ENCODE measurements at places on chromosomes 7 and 10.

DNA sequence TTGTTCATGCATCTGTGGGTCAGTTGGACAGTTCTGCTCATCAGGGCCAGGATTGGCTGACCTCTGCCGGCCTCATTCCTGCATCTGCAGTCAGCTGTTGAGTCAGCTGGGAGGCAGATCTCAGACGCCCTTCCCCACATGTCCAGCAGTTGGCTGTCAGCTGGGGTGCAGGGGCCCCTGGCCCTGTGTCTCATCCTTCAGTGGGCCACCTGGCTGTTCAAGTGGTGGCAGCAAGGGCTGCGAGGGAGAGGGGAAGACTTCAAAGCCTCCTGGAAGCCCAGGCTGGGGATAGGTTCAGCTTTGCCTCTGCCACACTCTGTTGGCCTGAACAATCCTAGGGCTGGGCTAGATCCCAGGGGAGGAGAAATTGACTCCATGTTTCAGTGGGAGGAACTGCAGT lies 33.2 kb downstream of the TACR2 start:
- DNase-seq: peak; percentile 46

- no peak for DNase-seq
Measured at GRCh38 chr7:7932553-7932952, 36.0 kb upstream of the GLCCI1 start.

DNA sequence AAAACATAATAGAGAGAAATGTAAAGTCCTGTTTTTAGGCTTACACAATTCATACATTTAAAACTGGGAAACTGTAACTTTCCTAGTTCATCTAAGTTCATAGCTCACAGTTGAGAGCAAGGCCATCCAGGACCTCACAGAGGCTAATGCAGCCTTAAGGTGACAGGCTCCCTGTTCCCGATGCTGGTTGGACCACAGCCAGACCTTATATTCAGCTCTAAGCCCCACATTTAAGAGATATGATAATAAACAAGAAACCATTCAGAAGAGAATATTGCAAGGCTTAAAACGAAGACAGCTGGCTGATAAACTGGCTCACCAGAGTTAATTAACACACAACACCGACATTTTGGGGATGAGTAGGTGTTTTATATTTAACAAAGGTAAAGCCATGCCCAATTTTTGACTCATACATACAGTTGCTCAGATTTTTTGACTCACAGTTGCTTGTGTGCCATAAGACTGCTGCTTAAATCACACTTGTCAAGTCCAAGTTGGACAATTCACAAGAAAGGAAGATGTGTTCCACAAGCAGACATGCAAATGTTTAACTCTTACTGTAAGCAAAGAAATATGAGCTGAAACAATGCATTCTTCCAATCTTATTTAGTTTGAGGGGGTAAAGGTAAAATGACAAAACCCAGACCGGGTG lies 41.1 kb upstream of the TMEM213 start:
- DNase-seq: no peak

DNA sequence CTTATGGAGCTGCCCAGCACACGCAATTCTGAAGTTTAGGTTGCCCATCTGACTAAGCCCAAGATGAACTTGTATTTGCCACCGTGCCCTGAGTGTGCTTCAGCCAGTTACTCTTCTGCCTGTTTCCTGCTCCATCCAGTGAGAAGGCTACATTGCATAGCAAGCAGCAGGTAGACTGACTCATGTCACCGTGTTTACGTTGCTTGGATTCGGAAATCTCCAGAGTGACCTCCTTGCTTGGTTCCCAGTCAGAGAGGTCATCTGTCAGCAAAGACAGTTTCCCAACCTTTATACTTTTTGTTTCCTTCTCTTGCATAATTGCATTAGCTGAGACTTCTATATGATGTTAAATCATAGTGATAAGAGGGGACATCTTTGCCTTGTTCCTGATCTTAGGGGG lies 30.9 kb downstream of the NACAD start:
- no peak for DNase-seq

DNA sequence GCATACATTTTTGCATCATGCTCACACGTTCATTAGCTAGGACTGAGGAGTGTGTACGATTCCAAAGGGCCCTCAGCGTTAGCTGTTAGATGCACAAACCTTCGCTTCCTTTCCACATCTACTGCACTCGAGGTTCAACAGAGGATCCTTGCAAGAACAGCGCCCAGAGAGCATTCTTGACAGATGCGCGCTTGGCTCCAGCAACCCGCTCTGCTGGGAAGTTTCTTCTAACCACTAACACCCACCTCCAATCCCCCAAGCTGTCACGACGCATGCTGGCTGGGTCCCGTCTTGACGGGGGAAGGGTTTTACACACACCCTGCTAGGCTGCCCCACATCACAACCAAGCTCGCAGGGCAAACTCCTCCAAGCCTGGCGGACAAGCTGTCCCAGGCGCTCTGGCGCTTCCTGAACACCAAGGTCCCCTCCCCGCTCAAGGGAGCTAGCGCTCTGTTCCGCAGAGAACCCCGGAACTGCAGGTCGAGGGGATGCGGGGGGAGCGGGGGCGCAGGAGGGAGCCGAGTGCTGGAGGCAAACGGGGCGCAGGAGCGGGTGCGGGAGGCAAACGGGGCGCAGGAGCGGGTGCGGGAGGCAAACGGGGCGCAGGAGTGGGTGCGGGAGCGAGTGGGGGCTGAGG lies 653 bp upstream of the ADRB1 start:
- DNase-seq: peak; percentile 82

DNA sequence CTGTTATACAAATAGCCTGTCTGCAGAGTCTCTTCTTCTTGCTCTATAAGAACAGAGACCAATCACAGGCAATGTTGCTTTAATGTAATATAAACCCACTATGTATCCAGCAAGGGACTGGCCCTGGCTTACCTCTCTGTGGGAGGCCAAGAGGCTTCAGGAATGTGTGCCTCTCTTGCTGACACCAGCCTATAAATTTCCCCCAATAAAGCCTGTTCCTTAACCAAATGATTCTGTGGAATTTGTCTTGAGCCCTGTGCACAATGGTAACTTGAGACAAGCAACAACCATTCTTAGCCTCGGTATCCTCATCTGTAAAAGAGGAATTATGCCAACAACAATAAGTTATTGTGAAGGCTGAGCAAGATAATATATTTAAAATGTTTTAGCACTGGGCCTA lies 563.7 kb downstream of the GRM8 start:
- DNase-seq: peak; percentile 62

- DNase-seq: no peak
Measured at GRCh38 chr10:117663750-117664149, 121.2 kb downstream of the EMX2 start.

DNA sequence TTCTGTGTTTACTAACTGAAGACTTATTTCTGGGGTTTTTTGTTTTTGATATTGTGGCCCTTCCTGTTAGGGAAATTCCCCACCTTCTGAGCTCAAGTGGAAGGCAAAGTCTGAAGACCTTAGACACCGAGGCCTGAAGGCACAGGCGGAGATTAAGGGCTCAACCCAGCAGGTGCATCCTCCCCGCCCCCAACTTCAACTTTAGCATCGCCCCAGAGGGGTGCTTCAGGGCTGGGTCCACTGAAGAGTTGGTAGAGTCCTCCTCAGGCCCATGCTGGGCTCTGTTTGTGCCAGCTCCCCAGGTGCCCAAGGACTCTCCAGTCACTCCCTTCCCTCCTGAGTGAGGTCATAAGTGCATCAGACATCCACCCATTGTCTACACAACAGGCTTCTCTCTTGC lies 9.4 kb upstream of the PPIA start:
- no peak for DNase-seq

DNA sequence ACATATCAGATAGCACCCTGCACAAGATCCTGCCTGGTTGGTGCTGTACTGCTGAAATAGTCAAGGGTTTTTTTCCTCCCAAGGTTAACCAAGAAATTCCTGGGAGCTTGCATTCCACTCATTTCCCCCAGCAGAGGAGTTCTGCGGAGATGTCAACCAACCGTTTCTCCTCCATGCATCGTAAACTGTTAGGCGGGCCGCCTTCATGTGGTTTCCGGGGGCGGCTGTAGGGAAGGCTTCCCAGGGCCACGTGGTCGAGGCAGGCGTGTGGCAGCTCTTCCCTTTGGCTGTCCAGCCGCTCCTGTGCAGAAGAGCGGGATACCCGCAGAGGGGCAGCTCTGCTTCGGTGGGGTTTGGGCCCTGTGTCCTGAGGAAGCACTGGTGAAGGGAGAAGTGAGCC lies 113.7 kb downstream of the RGS10 start:
- DNase-seq: no peak

DNA sequence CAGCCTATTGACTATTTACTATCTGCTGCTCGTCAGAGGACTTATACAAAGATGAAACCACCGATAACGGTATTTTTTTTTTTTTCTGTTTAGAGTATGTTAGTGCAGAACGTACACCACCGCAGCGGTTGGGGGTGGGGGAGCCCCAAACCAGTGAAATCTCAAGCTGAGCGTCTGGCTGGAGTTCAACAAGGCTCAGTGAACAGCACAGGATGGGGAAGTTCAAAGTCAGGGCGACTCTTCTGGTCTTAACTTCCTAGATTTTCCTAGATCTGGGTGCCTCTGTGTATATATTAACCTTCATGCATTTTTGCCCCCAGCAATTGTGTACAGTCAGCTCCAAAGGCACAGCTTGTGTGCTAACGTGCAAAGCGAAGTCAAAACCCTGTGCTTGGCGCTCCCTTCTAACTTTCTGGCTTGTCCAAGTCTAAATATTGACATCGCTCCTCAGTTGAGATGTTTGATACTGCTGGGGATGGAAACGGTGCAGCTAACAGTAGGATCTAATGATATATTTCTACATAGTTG lies 1.1 kb downstream of the RHOBTB1 start:
- no peak for DNase-seq

- no peak for DNase-seq
Measured at GRCh38 chr7:85489498-85489897, 302.6 kb upstream of the SEMA3D start.

DNA sequence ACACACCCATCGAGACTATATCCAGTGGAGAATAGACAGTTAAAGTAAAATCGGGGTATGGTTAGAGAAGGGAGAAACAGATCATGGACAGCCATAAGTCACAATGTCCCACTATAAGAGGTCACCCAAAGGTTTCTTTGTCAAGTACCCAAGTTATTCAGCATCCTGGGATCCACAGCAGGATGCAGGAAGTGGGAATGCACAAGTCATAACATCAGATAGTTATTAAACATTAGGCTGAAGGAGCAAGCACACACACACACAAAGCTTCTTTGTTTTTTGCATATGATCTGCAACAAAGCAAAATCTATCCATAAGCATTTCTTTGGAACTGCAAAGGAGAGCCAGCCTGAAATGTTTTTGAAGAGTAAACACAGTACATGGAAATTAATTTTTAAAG lies 111.6 kb downstream of the NOC3L start:
- no peak for DNase-seq

- no peak for DNase-seq
Measured at GRCh38 chr7:69476416-69476815, 121.9 kb upstream of the AUTS2 start.

- DNase-seq: peak; percentile 72
Measured at GRCh38 chr10:22988581-22989360, 60.9 kb downstream of the ARMC3 start.

GRCh38 chr10:84842593-84842992 lies 514.2 kb downstream of the CCSER2 start:
- DNase-seq: no peak

GRCh38 chr10:126844406-126844805 lies 60.8 kb upstream of the DOCK1 start:
- DNase-seq: no peak

- DNase-seq: no peak
Measured at GRCh38 chr7:7704867-7705266, 13.5 kb downstream of the RPA3 start.

DNA sequence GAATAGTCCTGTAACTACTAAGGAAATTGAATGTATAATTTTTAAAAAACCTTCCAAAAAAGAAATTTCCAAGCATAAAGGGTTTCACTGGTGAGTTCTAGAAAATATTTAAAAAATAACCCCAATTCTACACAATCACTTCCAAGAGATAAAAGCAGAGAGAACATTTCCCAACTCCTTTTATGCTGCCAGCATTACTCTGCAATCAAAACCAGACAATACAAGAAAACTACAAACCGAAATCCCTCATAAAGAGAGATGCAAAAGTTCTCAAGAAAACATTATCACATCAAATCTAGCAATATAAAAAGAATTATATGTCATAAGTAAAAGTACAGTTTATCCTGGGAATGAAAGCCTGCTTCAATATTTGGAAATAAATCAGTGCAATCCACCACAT lies 84.8 kb downstream of the OAT start:
- DNase-seq: no peak
